Spinal cord (tissue), 10 donors: ENCODE measurements at places on chromosomes 2 and 18.

DNA sequence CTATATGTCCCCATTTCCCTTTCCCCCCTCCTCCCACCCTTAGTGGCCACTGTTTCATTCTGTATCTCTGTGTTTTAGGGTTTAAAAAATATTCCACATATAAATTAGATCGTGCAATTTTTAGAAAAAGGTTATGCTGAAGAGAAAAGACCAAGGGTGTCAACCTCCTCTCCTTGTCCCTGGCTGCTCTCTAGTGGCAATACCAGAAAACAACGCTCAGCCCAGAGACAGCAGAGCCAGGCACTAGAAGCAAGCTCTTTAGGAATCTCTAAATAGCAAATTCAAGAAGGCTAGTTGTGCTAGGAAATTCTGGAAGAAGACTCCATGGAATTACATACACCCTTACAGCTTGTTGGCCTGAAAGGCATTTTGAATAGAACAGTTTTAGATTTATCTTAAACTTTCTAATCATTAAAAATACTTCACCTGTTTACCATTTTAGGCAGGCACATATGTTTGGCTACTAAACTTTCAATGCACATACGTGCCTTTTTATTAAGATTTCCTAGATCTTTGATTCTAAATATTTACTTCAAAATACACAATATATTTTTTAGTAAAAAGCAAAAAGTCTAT lies 35.1 kb upstream of the RASGRP3 start:
- DNase-seq: peak; percentile 47

DNA sequence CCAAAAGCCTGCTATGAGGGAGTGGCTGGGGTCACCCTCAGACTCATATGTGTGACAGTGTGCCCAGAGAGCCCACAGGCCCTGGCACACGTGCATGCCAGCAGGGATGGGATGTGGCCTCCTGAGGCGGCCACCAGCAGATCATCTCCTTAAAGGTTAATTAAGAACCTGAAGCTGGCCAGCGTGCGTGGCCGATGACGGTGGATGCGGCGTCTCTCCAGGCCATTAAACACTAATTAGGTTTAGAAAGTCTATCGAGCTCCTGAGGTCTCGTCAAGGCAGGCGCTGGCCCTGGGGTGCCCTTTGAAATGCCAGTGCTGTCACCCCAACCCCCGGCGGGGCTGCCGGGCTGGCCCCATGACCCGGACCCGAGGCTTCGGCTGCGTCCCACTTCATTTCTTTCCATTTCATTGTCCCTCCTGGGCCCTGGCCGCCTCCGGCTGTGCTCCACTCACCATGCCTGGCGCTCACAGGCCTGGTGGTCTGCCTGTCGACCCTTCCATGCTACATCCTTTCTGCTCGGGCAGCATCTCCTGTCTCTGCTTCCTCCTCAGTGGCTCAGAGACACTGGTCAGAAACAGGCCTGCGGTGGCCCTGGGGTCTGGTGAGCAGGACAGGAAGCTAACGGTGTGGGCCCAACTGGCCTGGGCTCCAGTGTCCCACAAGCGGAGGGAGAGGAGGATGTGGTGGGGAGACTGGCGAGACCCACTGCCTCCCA lies 228.9 kb downstream of the CELF4 start:
- no peak for DNase-seq

- no peak for DNase-seq
Observed at GRCh38 chr2:203578759-203579643, 43.9 kb upstream of the RAPH1 start.

- DNase-seq: peak; percentile 9
Observed at GRCh38 chr2:98654699-98655495, 46.5 kb downstream of the UNC50 start.

DNA sequence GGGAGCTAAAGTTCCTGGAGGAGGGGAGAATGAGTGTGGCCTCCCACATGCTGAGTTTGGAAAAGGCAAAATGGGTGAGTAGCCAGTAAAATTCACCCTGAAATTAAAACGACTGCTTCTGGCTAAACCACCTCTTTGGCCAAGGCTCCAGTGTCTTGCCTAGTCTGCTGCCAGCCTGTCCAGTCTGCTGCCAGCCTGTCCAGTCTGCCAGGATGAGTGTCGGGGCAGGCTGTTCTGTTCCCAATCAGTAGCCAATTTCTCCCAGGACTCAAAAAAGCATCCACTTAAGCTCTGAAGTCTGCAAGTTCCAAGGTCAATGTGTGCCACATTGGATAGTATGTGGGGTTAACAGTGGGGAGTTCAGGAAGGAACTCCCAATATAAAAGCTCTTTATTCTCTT lies 134.6 kb upstream of the KLHL29 start:
- DNase-seq: peak; percentile 19

- no peak for DNase-seq
Observed at GRCh38 chr18:37484983-37485834, 80.4 kb downstream of the CELF4 start.

GRCh38 chr2:55099878-55100820 lies 49.9 kb upstream of the RTN4 start:
- DNase-seq: no peak

DNA sequence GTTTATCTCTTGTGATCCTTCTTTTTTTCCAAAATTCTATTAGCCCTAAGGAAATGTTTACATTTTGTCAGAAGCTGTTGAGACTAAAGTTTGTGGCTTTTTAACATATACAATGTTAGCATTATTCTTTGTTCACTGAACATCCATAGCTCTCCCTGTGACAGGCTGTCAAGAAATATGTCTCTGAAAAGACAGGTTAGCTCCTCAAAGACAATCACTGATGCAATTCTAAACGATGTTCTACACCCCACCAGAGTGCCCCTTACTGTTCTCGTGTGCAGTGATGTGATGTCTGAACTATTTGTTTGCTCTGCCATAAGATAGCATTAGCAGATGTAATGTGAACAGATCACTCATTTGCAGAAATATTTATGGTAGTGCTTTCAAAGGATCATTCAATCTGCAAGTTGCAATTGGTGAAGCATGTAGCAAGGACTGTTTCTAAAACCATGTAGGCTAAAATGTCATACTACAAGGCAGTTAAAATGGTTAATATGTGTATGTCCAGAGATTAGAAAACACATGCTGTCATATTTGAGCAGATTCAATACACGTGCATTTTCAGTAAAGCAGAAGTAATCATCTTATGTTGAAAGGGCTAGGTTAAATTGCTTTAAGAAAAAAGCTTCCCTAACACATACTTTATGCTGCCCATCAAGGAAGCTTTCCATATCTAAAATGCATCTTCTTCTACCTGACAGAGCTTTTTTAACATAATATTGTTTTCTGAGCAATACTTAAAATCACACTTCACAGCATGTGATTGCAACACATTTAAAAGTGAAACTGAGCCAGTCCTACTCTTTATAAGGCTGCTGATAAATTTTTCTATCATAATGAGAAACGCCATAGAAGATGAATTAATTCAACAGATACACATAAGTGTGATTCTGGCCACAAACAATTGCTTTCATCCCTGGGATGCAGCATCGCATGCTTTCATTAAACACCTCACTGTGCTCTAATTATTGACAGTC lies 285.7 kb upstream of the UBE2E3 start:
- no peak for DNase-seq

GRCh38 chr2:231286964-231287363 lies 88.5 kb downstream of the ARMC9 start:
- DNase-seq: no peak

GRCh38 chr2:215626812-215627281 lies 191.0 kb upstream of the FN1 start:
- no peak for DNase-seq
